NCI-H446 treated with DMSO at 0.1 percent for 48 hours (cell line): ENCODE measurements at places on chromosomes 16 and 17.

- DNase-seq, result peak; percentile 95
Observed at GRCh38 chr17:68035131-68035522, 408 bp upstream of the KPNA2 start.

DNA sequence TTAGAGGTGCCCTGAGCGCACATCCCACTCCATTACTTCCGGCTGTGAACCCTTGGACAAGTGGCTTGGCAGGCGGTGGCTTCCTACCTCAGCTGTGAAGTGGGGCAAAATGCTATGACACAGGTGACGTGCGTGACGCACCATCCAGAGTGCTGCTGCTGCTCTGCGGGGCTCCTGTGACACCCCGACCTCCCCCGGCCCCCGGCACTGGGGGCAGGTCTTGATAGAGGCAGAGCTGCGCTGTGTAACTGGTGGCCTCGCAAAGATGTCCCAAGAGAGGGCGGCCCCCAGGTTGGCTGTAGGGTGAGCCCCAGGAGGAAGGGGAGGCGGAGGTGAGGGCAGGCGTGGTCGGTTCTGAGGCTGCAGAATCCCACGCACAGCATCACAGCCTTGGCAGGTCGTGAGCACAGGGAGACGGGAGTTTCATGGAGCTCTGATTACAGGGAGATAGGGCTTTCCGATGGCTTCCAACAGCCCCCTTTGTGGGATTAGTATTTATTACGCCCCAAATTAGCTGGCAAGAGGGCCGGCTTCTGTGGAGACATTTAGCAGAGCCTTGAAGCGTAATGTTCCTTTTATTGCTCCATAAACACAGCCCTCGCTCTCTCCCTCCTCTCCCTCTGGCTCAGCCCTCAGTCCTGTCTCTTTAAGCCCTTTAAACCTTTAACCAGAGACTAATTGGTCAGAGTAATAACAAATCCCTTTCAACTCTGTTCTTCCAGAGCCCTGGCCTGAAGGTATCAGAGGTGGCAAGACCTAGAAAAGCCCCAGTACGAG is 328.1 kb downstream of the C16orf95 start:
- DNase-seq, result no peak

GRCh38 chr17:79090443-79091225 is 16.0 kb downstream of the ENGASE start:
- no peak for DNase-seq

DNA sequence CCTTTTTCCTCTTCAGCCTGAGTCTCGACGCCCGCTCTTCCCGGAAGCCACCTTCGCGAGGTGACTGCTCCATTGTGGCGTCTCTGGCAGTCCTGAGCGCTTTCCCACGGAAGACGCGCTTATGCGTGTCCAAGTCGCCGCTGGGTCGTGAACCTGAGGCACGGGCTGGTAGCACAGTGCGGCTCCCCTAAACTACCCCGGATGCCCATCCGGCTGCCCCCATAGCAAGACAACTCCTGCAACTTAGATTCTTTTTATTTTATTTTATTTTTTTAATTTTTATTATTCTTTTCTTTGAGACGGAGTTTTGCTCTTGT is 2.1 kb upstream of the ESRP2 start:
- DNase-seq, result no peak

DNA sequence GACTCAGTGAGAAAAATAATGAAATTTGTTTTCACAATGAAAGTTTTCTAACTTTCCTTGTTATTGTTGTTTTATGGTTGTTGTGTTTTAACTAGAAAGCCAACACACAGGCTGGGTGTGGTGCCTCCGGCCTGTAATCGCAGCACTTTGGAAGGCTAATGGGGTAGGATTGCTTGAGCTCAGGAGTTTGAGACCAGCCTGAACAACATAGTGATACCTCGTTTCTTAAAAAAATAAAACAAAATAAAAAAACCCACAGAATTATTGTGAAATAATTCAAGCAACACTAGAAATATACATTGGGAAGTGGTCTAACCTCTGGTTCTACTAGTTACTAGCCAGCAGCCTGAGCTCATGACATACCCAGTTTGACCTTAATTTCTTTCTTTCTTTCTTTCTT is 630 bp downstream of the MILR1 start:
- no peak for DNase-seq

DNA sequence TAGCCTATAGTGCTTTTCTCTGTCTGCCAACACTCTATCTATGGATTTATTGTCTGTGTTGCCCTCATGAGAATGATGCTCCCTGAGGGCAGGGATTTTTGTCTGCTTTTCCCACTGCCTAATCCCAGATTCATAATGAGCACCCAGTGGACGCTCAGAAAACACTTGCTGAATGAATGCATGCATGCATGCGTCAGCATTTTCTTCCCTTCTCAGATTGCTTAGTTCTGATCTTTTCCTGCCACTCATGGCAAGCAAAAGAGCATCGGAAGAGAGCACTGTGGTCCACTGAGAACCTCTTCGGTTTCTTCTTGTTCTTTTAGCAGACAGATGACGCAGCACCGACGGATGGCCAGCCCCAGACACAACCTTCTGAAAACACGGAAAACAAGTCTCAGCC is 246.8 kb downstream of the RBFOX1 start:
- no peak for DNase-seq

GRCh38 chr17:15436473-15437302 is 30.7 kb downstream of the CDRT4 start:
- DNase-seq, result no peak

DNA sequence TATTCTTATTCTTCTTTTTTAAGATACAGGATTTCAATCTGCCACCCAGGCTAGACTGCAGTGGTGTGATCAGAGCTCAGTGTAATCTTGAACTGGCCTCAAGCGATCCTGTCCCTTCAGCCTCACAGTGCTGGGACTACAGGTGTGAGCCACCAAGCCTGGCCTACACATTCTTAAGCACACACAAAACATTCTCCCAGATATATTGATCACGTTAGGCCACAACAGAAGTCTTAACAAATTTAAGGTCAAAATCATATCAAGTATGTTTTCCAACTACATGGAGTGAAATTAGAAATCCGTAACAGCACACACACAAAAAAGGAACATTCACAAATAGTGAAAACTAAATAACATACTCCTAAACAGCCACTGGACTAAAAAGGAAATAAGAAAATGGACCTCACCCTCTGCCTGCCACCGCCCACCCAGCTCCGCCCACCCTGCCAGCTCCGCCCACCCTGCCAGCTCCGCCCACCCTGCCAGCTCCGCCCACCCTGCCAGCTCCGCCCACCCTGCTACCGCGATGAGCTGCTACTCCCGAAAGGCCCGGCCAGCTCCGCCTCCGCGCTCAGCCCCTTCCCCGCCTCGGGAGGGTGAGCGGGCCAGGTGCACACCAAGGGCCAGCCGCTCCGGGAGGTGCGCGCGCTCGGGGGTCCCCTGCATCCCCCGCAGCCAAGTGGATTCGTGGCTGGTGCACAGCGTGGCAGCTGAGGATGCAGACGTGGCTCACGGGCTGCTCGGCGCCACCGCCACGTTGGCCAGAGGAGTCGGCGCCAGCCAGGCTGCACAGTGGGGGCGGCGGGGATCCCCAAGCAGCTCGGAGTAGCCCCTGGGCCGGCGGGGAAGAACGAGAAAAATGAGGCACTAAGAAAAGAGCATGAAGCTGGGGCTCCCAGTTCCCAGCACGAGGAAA is 41.2 kb downstream of the C16orf87 start:
- no peak for DNase-seq

- peak; percentile 56 for DNase-seq
Observed at GRCh38 chr17:67689534-67690177, 28.1 kb upstream of the NOL11 start.

DNA sequence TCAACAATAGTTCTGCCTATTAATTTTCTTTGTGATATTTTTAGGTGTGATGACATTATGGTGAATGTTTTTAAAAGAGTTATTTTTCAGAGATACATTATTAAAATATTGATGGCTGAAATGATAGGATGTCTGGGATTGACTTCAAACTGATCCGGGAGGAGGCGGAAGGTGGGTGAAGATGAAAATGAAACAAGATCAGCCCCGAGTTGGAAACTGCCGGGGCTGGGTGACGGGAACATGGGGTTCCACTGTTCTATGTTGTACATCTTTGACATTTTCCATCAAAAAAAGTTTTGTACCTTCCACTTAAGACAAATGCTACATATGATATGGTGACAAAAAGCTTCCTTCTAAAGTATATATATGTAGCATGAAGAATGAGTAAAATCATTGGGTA is 336.9 kb downstream of the XYLT1 start:
- DNase-seq, result no peak

GRCh38 chr17:80363120-80363515 is 51.8 kb upstream of the ENDOV start:
- no peak for DNase-seq

DNA sequence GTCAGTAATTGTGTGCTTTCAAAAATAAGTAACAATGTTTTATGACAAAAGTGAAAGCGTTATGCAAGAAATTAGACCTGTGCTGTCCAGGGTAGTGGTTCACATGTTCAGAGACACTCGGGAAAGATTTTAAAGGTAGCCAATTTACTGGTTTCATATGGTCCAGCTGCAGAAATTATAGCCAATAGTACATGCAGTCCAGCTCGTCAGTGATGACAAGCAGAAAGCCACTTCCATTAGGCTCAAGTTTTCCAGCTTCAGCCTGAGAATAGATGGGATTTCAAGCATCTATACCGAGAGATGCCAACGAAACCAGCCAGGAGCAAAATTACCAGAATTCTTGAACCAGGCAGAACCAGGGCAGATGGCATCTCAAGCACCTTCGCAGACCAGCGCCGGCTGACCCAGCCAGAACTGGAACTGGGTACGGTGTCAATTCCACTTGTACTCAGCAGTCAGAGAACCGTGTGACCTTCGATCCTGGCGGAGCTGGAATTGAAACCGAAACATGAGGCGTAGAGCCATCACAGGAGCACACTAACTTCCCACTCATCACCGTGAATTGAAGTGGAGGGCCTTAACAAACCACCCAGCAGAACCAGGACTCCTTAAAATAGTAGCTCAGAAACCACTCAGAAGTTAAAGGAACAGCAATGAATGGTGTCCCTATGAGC is 207.9 kb upstream of the HSBP1 start:
- no peak for DNase-seq

GRCh38 chr16:79598348-79599181 is 2.0 kb downstream of the MAF start:
- no peak for DNase-seq

DNA sequence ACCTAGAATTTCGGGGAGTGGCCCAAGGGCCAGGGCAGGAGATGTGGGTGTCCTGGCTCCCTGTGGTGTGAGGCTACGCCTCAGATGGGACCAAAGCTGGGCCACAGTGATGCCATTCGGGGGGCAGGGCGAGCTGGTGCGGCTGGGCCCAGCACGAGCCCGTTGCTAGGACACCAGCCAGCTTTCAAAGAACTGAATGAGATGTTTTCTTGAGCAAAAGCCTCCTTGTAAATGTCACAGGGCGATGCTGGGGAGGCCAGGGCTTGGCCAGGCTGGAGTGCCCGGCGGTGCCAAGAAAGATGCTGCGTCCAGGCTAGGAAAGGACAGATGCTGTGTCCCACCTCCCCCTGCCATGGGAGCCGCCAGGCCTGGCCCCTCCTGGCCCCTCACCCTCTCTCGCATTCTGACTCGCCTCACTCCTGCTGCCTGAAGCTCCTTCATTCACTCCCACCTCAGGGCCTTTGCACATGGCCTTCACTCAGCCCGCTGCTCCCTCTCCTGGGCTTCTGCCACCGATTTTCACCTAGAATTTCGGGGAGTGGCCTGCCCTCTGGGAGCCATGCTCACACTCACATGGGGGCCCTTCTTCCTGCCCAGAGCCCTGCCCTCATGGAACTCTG is 39.1 kb downstream of the CPNE2 start:
- no peak for DNase-seq

- DNase-seq, result no peak
Observed at GRCh38 chr17:30344283-30345088, 10.6 kb upstream of the TMIGD1 start.

DNA sequence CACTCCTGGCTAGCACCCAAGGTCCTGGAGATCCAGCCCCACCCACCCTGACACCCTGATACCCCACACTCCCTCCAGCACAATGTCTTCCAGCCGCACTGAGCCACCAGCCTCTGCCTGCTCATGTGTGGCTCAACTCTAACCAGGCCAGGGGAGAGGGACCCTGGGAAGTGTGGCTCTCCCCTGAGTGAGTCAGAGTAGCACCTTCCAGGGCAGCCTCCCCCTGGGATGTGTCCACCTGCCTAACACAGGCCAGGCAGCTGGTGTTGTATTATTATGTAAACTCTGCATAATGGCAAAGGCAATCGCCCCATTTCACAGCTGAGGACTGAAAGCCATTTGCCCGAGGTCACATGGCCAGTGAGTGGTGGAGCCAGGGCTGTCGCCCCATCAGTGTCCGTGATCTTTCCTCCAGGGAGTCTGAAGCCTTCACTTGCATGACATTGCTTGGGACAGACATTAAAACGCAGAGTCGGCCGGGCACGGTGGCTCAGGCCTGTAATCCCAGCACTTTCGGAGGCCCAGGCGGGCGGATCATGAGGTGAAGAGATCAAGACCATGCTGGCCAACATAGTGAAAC is 84.2 kb upstream of the FOXF1 start:
- DNase-seq, result no peak

- no peak for DNase-seq
Observed at GRCh38 chr16:85591381-85591780, 21.7 kb upstream of the GSE1 start.

DNA sequence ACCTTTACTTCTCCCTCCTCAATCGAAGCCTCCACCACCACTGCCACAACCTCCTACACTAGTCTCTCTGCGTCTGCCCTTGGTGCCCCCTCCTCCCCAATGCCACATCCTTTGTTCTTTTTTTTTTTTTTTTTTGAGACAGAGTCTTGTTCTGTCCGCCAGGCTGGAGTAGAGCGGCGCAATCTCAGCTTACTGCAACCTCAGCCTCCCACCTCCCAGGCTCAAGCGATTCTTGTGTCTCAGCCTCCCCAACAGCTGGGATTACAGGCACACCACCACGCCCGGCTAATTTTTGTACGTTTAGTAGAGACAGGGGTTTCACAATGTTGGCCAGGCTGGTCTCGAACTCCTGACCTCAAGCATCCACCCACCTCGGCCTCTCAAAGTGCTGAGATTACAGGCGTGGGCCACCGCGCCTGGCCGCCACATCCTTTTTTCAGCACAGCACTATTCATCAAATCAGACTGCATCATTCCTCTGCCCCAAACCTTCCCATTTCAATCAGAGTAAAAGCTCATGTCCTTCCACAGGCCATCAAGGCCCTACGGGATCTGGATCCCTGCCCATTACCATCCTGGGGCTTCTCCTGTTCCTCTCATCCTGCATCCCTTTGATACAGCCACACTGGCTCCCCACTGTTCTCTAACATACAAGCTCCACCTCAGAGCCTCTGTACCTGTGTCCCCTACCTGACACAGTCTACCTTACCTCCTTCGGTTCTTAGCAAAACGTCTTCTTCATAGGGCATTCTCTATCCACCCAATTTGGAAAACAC is 2.0 kb downstream of the KLHL11 start:
- no peak for DNase-seq

DNA sequence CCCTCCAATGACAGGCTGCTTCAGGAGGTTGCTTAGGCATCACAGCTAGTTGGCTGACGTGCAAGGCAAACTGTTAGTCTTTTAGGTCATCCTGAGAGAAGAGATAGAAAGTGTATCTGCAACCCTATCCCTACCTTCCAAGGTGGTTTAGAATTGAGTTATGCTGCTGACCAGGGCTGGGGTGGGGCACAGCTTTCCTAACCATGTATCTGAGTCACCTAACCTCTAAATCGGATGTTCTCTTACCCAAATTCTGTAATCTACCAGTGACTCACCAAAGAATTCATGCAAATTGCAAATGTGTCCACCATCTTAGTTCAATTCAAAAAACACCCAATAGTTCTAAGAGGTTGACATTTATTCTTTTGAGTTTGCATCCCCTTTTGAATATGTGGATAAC is 107.2 kb upstream of the DYNLRB2 start:
- no peak for DNase-seq

GRCh38 chr17:5571281-5571680 is 13.0 kb downstream of the NLRP1 start:
- no peak for DNase-seq
